ENCODE measurements at places on chromosomes 5 and 9.

DNA sequence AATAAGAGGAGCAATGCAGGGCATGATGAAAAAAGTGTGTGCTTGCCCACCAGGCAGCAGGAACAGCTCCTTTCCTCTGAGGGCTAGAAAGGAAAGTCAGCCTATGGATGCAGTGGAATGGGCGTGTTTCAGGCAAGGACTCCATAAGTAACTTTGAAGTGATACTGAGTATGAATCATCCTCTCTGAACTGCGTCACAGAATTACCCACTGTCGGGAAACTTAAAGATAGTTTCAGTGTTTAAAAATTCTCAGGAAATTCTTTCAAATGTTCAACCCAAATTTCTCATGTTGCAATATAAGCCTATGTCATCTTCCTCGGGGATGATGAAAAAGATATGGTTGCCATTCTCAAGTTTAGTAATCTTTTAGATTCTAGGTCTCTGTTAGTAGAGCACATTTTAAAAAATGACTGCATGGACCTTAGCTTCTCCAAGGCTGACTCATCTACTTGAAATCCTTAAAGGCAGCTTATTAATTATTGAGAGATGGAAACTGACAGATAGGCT is 27.7 kb downstream of the PTCD2 start:
- DNase-seq = peak; percentile 59

DNA sequence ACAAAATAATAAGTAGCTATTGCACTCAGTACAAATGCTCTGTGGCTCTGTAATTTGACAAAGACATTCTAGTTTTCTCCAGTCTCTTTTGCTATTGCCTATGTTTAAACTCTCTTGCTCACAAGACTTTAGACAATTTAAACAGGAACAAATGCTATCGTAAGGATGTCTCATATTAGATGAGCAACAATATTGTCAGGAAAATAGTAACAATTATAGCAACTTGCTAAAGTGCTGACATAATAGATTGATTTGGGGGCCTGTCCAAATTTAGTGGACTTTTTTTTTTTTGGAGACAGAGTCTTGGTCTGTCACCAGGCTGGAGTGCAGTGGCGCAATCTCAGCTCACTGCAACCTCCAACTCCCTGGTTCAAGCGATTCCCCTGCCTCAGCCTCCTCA is 11.8 kb downstream of the KIF2A start:
- DNase-seq = no peak

- no peak for DNase-seq
Observed at GRCh38 chr5:153791339-153791738, 247.4 kb downstream of the FAM114A2 start.

DNA sequence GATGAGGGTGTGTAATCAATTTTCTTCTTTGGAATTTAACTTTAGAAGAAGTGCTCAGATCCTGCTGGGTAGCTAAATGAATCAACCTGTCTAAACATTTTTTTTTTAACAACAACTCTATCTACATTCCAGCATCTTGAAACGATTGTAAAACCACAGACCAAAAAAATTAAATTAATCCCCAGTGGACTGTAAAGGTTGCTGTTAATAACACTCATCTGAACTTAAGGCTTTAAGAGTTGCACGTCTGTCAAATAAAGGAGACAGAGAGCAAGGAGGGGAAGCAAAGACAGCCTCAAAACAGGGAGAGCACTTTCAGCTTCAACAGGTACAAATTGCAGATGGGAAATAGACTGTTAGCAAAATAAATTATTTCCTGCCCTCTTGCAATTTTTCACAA is 548.5 kb downstream of the DTWD2 start:
- no peak for DNase-seq

- DNase-seq = no peak
Observed at GRCh38 chr5:94057217-94057616, 315.8 kb upstream of the POU5F2 start.

- DNase-seq = no peak
Observed at GRCh38 chr5:28430565-28431178, 1392.3 kb upstream of the CDH9 start.

GRCh38 chr5:43065387-43065947 is 25.3 kb upstream of the ANXA2R start:
- no peak for DNase-seq

- DNase-seq = no peak
Observed at GRCh38 chr9:128414461-128414860, 6.2 kb upstream of the CERCAM start.

- no peak for DNase-seq
Observed at GRCh38 chr5:32859211-32859641, 148.1 kb downstream of the NPR3 start.

GRCh38 chr5:38423276-38424147 is 132.9 kb downstream of the LIFR start:
- DNase-seq = no peak

- no peak for DNase-seq
Observed at GRCh38 chr5:1445689-1446601, 705 bp upstream of the SLC6A3 start.

GRCh38 chr5:96871686-96872085 is 4.6 kb upstream of the ERAP2 start:
- no peak for DNase-seq

DNA sequence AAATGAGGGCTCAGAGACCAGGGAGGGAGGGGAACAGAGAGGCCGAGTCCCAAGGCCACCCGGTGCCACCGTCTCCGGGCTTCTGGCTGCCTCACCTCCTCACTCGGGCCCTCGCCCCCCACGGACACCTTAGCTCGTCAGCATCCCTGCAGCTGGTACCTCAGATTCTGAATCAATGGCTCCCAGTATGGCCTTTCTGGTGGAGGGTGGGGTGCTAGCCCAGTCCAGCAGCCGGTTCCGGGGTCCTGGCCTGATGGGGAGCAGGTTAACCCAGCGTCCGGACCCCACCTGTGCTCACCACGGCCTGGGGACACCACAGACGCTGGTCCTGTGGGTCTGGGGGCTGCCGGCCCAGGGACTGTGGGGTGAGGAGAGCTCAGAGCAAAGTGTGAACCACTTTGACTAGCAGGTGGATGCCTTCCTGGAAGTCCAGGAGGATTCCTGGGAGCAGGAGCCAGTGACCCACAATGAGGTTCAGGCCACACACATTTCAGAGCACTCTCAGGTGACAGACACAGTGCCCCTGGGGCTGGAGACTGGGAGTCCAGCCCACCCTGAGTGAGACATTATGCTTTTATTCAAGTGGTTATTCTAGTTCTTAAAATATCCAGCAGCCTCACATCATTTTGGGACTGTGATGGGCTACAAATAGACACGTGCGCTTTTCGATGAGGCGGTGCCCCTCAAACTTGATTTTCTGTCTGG is 53.3 kb downstream of the AHRR start:
- DNase-seq = no peak

GRCh38 chr9:130989891-130990290 is 19.1 kb upstream of the LAMC3 start:
- no peak for DNase-seq

DNA sequence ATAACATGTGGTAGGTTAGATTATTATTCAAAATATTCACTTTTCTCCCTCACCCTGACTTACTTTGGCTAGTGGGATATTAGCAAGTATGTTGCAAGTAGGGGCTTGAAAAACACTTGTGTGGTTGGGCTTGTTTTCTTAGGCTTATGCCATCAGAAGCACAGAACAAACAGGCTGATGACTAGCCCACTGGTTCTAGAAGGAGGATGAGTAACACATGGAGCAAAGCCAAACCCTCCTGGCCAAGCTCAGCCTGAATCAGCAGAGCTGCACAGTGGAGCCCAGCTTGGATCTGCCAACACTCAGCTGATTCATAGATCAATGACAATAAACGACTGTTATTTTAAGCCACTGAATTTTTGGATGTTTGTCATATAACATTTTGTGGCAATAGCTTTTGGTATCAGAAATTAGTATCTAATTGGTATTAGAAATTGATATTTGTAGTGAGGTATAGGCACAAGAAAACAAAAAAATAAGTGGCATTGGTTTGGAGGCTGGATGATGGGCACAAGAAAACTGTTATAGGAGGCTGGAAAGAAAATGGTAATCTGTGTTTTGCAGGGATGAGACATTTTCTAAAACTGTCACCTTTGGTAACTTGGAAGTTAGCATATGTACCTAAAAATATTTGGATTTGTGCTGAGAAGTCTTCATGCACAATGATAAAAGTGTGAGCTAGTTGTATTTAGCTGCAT is 46.1 kb upstream of the ZBED3 start:
- peak; percentile 76 for DNase-seq

- DNase-seq = no peak
Observed at GRCh38 chr5:174734571-174735497, 10.5 kb downstream of the MSX2 start.

GRCh38 chr5:158658446-158659230 is 441.1 kb downstream of the EBF1 start:
- DNase-seq = no peak

GRCh38 chr9:79237861-79238260 is 333.9 kb upstream of the TLE4 start:
- DNase-seq = no peak

GRCh38 chr5:8695902-8696845 is 827.2 kb downstream of the MTRR start:
- no peak for DNase-seq

DNA sequence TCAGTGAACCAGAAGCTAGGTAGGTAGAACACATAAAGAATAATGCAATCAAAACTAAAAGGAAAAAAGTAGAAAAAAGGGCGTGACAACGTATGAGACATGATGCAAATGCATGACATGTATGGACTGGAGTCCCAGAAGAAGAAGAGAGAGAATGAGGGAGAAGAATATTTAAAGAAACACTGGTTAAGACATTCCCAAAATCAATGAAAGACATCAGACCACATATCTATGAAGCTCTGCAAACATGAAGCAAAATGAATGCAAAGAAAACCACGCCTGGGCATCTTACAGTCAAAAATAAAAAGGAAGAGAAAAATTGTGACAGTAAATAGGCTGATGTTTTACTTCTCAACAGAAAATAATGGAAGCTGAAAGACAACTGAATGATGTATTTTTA is 23.8 kb upstream of the NKD2 start:
- no peak for DNase-seq

- no peak for DNase-seq
Observed at GRCh38 chr9:124813501-124814163, 36.7 kb downstream of the OLFML2A start.

DNA sequence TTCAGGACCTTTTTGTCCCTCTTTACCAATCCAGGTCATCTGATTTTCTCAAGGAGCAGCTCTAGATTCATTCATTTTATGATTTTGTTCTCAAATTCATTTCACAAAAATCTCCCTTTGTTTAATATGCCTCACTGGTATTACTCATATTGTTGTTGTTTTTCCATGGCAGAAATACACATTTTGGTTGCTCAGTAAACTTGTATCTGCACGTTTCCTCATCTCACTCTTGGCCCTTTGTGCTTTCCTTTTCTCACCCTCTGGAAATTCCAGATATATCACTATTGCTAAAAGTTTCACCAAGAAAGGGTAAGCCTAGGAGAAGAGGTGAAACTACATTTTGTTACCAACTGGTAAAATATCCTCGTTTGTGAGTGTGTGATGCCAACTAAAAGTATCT is 14.8 kb downstream of the ASPN start:
- DNase-seq = no peak

- DNase-seq = no peak
Observed at GRCh38 chr5:38450627-38451026, 105.8 kb downstream of the LIFR start.

GRCh38 chr5:50990296-50990924 is 324.0 kb downstream of the PARP8 start:
- no peak for DNase-seq

- no peak for DNase-seq
Observed at GRCh38 chr9:114769624-114770023, 36.2 kb downstream of the TNFSF15 start.

DNA sequence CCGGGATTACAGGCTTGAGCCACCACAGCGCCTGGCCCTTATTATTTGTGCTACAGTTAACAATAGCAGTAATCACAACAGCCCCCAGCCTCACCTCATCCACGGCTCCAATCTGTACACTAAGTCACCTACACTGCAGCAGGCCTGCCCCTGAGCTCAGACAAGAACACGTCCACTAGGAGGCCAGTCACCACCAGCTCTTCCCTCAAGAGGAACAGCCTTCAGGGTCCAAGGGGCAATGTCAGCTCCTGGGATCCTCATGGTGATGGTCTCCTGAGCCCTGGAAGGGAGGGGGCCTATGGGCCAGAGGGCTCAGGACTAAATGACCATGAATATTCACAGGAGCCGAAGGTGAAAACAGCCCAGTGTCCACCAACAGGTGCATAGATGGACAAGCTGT is 67.7 kb downstream of the VAV2 start:
- DNase-seq = no peak

GRCh38 chr9:32741706-32742105 is 41.6 kb upstream of the TMEM215 start:
- DNase-seq = peak; percentile 24

DNA sequence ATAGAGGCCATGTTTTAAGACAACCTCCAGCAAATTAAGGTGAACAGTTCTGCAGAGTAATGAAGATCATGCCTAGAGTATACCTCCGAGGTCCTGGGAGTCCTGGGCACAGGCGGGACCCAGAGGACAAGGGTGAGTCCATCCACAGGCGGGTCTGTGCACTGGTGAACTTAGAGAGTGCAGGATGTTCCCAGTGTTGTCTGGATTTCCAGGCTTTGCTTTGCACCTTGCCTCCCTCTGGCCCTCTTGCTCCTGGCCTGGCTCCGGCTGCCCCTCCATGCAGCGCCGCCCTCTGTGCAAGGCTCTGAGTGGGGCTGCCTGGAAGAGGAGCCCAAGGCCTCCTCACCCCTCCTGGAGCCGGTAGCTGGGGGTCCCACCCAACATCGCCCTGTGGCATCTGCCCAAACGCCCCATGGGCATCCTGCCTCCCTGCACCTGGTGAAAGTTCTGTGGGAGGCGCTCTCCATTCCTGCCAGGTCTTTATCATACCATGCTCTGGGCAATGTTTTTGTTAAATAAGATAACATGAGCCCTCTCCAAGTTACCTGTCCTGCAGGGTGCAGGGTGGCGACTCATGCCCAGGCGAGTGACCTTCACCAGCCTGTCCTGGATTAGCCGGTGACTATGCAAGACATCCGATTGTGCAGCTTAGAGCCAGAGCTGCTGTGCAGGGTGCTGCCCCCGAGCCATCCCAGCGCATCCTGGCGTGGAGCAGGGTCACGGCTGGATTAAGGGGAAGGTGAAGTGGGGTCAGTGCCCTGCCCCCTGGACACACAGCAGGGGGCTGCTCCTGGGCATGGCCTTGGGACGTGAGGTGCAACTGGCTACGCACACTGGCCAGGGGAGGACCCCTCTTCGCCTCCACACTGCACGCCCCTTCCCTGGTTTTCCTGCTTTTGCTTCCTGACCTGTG is 41.3 kb upstream of the LPCAT1 start:
- DNase-seq = no peak

GRCh38 chr5:140319833-140320232 is 16.9 kb upstream of the PFDN1 start:
- no peak for DNase-seq

DNA sequence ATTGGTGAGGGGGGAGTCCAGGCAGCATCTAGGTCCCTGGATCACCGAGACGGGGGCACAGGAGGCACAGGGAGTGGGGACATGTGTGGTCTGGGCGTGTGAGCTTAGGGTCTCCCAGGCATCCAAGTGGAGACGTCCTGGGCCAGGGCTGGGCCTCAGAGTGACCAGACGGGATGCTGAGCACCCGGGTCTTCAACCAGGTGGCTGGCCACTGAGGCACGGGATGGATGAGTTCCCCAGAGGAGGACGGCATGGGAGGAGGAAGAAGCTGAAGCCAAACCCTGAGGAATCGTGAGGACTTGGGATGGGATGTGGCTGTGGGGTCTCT is 88.0 kb downstream of the LMX1B start:
- no peak for DNase-seq

- no peak for DNase-seq
Observed at GRCh38 chr5:67983251-67984110, 232.1 kb upstream of the PIK3R1 start.

- DNase-seq = no peak
Observed at GRCh38 chr5:111453295-111453694, 59.0 kb downstream of the STARD4 start.

- no peak for DNase-seq
Observed at GRCh38 chr5:5140479-5141338, 579 bp downstream of the ADAMTS16 start.

All from HS-27A (cell line).